Suppressor macrophage treated with lipopolysaccharide for 1 hour (primary cell): ENCODE measurements at places on chromosomes 7 and 10.

DNA sequence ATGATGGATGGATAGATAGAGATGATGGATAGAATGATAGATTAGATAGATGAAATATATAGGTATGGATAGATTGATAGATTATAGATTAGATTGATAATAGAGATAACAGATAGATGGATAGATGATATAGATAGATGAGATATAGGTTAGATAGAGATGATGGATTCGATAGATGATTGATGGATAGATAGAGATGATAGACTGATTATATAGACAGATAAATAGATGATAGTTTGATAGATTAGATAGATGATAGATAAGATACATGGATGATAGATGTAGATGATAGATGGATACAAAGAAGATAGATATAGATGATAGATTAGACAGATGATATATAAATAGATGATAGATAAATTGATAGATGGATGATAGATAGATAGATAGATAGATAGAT, 448.1 kb downstream of the GALNT17 start:
- no peak for DNase-seq

GRCh38 chr7:142709921-142710320, 39.4 kb upstream of the PRSS1 start:
- DNase-seq = peak; percentile 38

GRCh38 chr10:75592791-75593643, 161.6 kb downstream of the LRMDA start:
- no peak for DNase-seq

DNA sequence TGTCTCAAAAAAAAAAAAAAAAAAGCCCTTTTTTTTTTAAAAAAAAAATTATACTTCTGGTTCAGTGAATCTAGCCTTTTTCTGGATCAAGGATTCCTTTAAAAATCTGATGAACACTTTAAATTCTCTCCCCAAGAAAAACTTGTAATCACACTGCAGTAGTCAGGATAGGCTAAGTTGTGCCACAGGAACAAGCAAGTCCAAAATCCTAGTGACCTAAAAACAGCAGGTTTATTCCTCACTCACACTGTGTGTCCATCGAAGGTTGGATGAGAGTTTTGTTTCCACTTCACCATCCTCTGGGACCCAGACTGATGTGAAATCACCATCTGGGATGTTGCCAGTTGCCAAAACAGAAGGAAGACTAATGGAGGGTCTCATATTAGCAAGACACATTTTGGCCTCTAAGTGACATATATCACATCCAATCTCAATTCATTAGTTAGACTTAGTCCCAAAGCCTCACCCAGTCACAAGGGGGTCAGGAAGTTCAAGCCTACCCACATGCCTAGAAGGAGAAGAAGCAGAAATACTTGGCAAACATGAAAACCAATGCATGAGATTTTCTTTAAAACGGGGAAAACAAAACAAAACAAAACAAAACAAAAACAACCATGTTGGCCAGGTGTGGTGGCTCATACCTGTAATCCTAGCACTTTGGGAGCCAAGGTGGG, 32.7 kb downstream of the CYP17A1 start:
- peak; percentile 47 for DNase-seq

DNA sequence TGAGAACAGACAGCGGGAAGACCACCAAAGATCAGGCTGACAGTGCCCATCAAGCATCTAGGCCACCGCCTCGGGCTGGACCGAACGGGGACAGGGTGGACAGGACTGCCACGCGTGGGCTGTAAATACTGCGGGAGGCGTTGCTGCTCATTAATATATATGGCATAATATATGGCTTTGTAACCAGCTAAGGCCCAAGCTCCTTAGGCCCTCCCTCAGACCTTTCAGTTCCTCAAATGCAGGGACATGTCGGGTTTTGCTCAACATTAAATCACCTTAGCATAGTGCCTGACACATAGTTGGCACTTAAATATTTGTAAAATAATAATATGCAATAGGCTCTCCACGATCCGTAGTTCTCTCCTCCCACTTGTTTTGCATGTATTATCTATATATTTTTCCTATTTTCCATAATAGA, 402 bp upstream of the TMEM168 start:
- peak; percentile 31 for DNase-seq

- DNase-seq = no peak
These were observed 88.2 kb upstream of the HDAC9 start for GRCh38 chr7:18407385-18407784.

GRCh38 chr7:114949231-114949630, 27.3 kb downstream of the MDFIC start:
- DNase-seq = no peak

GRCh38 chr7:25859412-25860274, 292.4 kb upstream of the NFE2L3 start:
- DNase-seq = no peak

GRCh38 chr7:20064974-20065862, 152.0 kb downstream of the MACC1 start:
- DNase-seq = no peak

GRCh38 chr7:32023376-32023775, 46.8 kb downstream of the PDE1C start:
- no peak for DNase-seq
